ENCODE measurements at places on chromosomes 4 and X. TPM values are rescaled to one million over a fixed set of nuclear protein-coding genes. Genes with fewer than 3 reads are reported as not detected.

SMAD1 gene
- 32.0 TPM for total RNA-seq

ADGRG2 gene
- 1.9 TPM for total RNA-seq

LONRF3 gene
- total RNA-seq, result 1.4 TPM

EIF2S3 gene
- total RNA-seq, result 206 TPM
